ENCODE measurements at places on chromosomes 2 and 18.

DNA sequence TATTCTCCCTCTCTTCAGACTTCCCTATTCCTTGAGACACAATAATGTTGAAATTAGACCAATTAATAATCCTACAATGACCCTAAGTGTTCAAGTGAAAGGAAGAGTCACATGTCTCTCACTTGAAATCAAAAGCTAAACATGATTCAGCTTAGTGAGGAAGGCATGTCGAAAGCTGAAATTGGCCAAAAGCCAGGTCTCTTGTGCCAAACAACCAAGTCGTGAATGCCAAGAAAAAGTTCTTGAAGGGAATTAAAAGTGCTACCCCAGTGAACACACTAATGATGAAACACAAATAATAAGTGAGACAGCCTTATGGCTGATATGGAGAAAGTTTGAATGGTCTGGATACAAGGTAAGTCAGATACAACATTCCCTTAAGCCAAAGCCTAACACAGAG lies 115.4 kb downstream of the PXDN start:
- DNase-seq = no peak

DNA sequence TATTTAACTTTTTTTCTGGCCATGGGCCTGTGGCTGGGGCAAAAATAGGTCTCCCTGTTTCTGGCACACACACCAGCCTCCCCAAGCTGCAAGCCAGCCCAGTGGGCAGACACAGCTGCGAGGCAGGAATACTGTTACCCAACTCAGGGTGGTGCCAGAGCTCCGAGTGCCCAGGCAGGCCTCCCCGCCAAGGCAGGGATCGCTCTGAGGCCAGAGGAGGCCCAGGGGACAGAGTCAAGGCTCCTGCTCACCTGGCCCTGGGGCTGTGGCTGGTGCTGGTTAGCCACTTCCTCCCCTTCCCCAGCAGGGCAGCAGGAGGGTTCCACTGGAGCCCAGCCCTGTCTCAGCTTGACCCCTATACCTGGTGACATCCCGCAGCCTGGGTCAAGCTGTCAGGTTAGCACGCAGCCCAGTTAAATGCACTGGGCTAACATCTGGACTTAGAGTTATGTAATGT lies 67.1 kb upstream of the EPAS1 start:
- no peak for DNase-seq

DNA sequence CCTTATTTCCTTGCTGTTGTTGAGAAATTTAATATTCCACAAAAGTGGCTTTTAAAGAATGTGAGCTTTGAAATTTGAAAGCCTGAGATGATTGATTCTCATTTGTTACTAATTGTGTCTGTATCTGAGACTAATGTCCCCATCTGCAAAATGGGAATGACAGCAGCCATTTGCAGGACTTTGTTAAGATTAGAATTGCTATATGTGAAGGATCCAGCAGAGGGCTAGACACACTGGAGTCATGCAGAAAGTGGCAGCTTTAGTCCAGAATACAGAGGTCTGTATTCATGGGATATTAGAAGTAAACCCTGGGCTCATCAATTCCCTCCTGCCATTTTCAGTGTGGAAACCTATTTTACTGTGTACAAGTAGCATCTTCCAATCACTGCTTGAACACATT lies 296.5 kb upstream of the GYPC start:
- DNase-seq = no peak

- DNase-seq = no peak
Observed at GRCh38 chr2:170106102-170106840, 71.7 kb upstream of the MYO3B start.

Measured in NCI-H2081 treated with DMSO at 0.1 percent for 48 hours (cell line).